ENCODE measurements at places on chromosomes 4 and X. TPM values are rescaled to one million over a fixed set of nuclear protein-coding genes. Genes with fewer than 3 reads are reported as not detected.

Gene CHIC1
- total RNA-seq, result 3.4 TPM

Gene ATOH1
- not detected for total RNA-seq

DNA sequence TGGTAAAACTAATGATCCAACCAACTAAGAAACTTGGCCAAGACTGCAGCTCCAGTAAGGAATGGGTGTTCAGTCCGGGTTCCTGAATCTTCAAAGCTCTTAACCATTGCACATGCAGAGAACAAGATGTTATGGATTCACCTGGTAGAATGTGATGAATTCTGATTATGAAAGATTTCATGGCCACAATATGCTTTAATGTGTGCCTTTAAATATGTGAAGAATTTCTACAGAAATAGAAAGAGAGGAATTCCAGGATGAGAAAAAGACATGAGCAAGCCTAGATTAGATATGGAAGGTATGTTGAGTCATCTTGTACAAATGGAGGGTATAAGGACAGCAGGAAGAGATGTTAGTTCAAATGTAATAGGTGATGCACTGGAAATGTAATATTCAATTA is 472.2 kb upstream of the TENM3 start:
- DNase-seq, result no peak

Gene BEX4
- total RNA-seq, result 2.0 TPM

GRCh38 chrX:21840193-21840545 is 752 bp downstream of the MBTPS2 start:
- DNase-seq, result no peak

- no peak for DNase-seq
Measured at GRCh38 chr4:113955948-113956347, 23.5 kb downstream of the ARSJ start.

DNA sequence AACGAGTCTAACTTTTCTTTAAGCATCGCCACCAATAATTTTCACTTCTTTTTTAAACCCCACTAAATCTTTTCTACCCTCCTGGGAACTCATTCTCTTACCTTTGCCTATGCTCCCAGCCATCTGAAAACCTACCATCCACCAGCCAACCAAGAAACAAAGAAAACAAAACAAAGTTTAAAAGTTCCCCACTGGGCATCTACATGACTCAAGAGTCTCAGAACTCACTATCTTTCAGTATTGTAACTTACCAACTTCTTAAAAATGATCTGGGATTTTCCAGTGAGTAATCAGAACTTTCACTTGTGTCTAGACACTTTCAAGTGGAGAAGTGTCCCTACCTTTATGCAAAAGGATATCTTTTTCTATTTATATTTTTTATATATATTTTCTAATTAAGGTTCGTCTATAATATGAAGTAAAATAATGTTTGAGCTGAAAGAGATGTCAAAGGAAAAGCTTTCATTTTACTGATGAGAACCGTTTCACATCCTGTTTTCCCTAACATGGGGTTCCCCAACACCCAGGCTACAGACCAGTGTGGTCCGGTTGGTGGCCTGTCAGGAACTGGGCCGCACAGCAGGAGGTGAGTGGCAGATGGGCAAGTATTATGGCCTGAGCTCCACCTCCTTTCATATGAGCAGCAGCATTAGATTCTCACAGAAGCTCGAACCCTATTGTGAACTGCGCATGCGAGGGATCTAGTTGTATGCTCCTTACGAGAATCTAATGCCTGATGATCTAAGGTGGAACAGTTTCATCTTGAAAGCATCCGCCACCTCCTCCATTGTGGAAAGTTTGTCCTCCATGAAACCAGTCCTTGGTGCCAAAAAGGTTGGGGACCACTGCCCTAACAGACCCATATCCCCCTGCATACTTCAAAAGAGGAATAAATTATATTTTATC is 9.8 kb upstream of the TIGD2 start:
- no peak for DNase-seq

GRCh38 chrX:109760922-109761250 is 27.8 kb upstream of the ACSL4 start:
- DNase-seq, result no peak

DNA sequence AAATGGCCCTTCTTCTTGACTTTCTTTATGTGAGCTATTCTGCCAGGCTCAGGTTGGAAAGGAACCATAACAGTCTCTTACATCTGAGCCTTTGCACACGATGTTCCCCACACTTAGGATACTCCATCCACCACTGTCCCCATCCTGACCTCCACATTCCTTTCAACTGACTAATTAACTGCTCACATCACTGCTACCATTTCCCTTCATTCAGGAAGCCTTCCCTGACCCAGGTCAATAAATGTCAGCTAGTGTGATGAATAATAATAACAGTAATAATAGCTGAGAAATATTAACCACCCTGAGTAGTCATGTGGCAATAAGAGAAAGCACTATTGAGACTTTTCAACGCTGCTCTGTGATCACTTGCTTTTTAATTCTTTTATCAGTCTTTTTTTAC is 291.7 kb downstream of the KCNIP4 start:
- DNase-seq, result no peak

Gene MGST2
- 79.1 TPM for total RNA-seq

DNA sequence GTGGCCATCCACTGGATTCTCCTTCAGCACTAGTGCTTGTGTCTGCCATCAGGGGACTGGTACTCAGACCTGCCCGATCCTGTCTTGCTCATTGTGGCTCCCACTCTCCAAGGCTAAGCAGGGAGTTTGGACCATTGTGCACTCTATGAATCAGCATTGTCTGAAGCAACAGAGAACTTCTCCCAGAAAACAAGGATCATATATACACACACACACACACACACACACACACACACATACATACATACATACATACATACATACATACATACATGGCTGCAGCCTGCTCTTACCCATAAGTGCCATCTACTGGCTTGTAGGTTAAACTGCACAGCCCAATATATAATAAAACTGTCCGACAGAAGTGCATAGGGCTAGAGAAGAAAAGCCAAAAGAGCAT is 345.3 kb upstream of the LCORL start:
- no peak for DNase-seq

DNA sequence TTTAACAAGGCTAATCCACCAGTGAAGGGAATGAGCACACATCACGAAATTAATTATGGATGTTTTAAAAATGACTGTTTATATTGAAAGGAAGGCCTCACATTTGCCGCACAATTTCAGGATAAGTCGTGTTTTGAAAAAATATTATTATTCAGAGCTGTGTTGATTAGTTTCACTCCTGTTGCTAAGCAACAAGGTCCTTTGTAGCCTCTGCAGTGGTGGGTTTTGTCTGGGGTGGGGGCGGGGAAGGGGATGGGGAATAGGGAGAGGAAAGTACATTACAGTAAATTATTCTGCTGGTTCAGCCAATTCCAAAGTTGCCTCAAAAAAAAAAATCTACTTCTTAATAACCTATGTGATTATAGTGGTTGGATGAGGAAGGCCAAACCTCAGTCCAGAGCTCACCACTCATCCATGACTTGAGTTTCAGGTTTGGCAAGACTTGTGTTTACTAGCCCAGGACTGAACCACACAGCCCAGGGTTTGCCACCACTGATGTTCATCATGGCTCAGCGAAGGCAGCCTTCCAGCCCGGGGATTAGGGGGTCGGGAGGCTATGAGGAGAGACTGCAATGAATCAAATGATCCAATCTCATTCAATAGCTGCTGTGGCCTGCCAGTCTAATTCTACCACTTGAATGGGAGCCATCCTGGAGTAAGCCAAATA is 162.5 kb upstream of the ATP6AP2 start:
- DNase-seq, result no peak

Gene ZNF711
- total RNA-seq, result 11.4 TPM

Gene TMEM150C
- 4.8 TPM for total RNA-seq

Gene CLGN
- 8.2 TPM for total RNA-seq

DNA sequence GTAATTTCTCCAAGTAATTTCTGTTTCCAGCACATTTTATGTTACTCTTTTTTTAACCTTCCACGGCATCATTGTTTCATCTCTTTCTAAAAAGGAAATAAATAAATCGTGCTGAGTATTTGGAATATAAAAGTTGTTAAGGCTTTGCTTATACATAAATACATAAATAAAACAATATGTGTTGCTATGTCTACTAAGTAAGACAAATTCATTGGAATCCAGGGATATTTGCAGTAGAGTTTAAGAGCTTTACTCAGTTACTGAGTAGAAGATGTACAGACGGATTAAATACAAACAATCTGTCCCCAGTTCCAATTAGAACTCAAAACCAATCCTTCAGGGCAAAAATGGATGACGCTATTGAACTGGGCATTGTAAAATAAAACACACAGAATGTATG is 1.4 kb downstream of the ARHGAP24 start:
- no peak for DNase-seq

Gene FRG1
- total RNA-seq, result 17.3 TPM

- DNase-seq, result no peak
Measured at GRCh38 chrX:41589634-41590270, 99.0 kb upstream of the GPR34 start.

- no peak for DNase-seq
Measured at GRCh38 chr4:21991562-21991961, 43.0 kb upstream of the KCNIP4 start.

GRCh38 chrX:17441965-17442364 is 67.0 kb downstream of the NHS start:
- no peak for DNase-seq

Gene USP17L15
- not detected for total RNA-seq

DNA sequence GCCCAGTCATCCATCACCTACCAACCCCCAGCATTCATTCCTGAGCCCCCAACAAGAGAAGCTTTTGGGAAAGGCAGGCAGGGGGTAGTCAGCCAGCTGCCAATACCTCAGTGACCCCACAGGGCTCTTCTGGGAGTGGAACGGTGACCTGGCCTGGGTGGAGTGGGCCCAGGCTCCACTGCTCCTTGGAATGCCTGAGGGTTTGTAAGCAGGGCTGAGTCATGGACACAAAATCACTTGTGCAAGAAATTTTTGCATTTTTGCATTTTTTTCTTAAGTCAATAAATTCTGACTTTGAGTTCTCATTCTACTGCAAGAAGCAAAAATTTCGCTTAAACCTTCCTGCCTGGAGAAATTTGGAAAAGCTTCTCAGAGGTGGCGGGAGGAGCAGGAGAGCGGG is 18.5 kb downstream of the SORCS2 start:
- no peak for DNase-seq

Gene XG
- total RNA-seq, result 0.93 TPM

GRCh38 chr4:26789208-26789607 is 71.4 kb upstream of the STIM2 start:
- DNase-seq, result no peak

Gene TKTL2
- total RNA-seq, result not detected

GRCh38 chr4:36399762-36400353 is 118.4 kb downstream of the DTHD1 start:
- DNase-seq, result no peak

DNA sequence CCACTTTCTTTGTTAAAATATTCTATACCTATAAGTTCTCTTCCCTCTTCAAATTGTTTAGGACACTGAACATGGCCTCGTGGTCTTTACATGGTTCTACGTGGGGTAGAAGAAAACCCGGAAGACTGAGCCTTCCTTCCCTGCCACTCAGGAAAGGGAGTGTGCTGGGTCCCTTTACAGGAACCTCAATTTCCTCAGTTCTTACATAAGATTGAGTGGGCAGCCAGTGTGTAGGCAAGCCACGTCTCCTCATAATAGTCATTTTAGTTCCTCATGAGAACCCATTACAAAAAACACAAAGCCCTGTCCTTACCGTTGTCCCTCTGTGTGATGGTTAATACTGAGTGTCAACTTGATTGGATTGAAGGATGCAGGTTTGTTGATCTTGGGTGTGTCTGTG is 28.7 kb upstream of the SMIM10L2A start:
- no peak for DNase-seq

- DNase-seq, result no peak
Measured at GRCh38 chr4:1169691-1170096, 2.7 kb downstream of the SPON2 start.

DNA sequence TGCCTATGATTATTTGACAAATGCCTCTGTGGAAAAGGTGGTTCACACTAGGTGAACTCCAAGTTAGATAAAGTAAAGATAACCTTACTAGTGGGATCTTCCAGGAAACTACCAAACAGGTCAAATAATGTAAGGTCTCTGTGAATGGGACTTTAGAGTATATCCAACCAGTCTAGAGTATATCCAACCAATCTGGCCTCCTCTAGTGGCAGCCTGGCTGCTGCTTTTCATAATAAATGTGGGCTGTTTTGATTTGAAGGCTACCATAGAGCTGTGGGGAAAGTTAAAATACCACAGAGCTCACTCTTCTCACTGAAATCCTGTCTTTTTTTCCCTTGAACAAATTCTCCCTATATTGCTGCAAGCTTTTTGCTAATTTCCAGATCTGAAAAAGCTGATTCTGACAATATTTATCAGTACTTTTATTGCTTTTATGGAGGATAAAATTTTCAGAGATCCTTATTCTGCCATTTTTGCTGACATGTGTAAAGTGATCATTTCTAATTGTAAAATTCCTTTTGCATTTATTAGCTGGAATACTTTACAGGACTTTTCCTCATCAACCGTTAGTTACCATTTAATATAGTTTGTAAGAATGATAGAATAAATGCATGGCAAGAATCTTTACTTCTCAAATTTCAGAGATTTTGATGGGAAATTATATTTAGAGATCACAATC is 111.3 kb downstream of the TET2 start:
- DNase-seq, result no peak

Gene SPIN3
- 3.1 TPM for total RNA-seq

GRCh38 chrX:133265331-133265730 is 47.2 kb upstream of the TFDP3 start:
- DNase-seq, result no peak

Data from liver (tissue), 10 donors.